ENCODE measurements at places on chromosomes 16 and 17. TPM values are rescaled to one million over a fixed set of nuclear protein-coding genes. Genes with fewer than 3 reads are reported as not detected.

Gene XAF1
- total RNA-seq = 31.2 TPM

Gene CDC27
- 47.4 TPM for total RNA-seq

Gene AOC3
- total RNA-seq = 9.6 TPM

Gene SP6
- total RNA-seq = 2.3 TPM

Gene TNRC6C
- 25.2 TPM for total RNA-seq

Gene C1QTNF1
- 8.8 TPM for total RNA-seq

Gene CCL16
- not detected for total RNA-seq
